Suprapubic skin (tissue), 4 donors: ENCODE measurements at places on chromosomes 2 and 18.

- DNase-seq, result no peak
Observed at GRCh38 chr2:227788561-227789018, 25.1 kb upstream of the CCL20 start.

GRCh38 chr2:83103613-83104012 is 1355.5 kb downstream of the SUCLG1 start:
- DNase-seq, result no peak

- no peak for DNase-seq
Observed at GRCh38 chr2:236790963-236791362, 221.3 kb downstream of the ACKR3 start.

DNA sequence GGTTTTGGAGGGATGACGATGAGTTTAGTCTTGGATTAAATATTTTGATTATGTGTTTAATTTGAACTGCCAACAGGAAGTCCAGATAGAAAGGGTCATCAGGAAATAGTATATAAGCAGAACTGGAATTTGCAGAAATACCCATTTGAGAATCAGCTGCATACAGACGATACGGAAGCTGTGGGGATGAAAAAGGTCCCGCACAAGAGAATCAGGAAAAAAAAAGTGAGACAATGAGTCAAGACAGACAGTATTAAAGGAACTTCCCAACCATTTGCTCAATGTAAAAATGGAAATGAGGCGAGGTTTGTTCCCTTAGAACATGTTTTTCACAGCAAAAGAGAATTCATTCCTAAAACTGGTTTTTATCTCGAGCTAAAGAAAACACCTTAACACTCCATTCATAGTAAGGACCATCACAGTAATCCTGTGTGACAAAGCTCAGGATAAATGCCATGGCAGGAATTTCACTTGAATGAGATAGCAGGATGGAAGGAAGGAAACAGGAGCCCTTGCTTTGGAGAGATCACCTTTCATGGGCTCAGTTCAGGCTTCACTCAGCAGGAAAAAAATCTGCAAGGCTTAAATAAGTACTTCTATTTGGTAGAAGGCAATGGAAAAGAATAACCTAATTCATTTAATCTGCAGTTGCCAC is 29.3 kb downstream of the BCL2 start:
- no peak for DNase-seq

GRCh38 chr2:161077367-161078210 is 82.6 kb upstream of the TANK start:
- no peak for DNase-seq
